ENCODE measurements at places on chromosomes 1 and 21.

- peak; percentile 63 for DNase-seq
Measured at GRCh38 chr21:34351786-34352241, 12.0 kb upstream of the KCNE2 start.

DNA sequence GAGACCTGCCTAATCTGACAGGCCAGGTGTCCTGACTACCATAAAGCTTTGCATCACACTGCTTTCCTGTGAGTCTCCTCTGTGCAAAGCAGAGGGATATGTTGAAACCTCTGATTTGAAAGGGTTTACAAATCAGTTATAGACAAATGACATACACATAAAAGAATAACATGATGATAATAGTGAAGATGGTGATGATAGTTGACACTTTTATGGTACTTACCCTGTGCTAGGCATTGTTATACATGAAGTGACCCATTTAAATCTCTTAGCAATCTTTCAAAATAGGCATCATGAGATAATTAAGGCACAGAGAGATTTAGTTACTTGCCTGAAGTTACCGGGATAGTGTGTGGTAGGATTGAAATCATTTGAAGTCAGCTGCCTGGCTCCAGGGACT, 34.1 kb upstream of the PKN2 start:
- DNase-seq = no peak

- DNase-seq = no peak
Measured at GRCh38 chr1:206723805-206724472, 39.2 kb downstream of the MAPKAPK2 start.

DNA sequence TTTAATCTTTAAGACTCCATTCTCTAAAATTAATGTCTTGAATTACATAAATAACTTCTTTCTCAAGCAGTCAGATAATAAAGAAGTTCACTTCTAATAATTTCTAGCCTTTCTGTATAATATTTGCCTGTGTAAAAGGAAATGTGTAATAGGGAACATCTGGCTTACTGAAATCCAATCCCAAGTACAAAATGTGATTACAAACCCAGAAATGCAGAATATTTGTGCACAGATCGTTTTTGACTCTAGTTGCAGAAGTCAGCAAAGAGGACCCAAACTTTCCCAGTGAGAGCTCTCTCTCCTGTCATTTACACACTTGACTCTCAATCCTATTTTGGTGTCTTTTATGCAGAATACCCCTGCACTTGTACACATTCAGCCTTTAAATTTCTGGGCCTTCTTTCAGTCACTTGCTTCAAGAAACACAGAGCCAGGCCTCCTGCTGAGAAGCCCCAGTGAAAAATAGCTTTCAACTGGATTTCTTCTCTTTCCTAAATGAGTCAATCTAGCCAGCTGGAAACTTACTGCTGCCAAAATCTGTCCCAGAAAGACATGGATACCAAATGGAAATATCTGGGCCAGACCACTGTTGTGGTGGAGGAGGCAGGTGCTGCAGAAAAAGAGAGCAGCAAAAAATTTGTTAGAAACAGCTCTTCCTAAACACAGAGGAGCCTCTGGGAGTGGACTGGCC, 68.5 kb upstream of the ADAM30 start:
- no peak for DNase-seq

DNA sequence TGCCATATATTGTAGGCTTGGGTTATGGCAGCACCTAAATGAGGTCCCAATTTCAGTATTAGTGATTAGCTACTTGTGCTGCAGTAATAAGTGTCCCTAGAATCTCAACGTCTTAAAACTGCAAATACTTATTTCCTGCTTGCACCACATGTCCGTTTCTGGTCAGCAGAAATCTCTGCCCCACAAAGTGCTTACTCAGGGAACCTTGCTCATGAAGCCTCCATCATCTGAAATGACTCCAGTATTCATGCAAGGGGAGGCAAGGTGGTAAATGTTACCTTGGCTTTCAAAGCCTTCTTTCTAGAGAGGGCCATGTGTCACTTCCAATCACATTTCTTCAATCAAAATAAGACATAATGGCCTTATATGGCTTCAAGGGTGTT, 274.2 kb upstream of the KAZN start:
- DNase-seq = no peak

DNA sequence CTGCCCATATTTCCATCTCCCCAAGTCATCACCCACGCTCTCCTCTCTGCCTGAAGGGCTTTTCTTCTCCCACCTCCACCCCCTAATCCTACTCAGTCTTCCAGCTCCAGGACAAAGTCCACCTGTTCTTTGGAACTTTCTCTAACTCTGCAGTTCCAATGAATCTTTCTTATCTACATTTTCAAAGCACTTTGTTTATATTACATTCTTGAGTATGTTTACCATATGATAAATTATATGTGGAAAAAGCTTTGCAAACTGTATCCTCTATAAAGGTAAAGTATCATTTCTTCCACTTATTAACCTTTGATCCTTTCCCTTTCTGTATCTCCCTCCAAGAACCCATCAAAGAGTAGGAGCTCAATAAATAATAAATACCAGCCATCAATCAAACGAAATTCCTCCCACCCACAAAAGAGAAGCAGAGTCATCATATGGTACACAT, 39.7 kb downstream of the TTC13 start:
- no peak for DNase-seq

DNA sequence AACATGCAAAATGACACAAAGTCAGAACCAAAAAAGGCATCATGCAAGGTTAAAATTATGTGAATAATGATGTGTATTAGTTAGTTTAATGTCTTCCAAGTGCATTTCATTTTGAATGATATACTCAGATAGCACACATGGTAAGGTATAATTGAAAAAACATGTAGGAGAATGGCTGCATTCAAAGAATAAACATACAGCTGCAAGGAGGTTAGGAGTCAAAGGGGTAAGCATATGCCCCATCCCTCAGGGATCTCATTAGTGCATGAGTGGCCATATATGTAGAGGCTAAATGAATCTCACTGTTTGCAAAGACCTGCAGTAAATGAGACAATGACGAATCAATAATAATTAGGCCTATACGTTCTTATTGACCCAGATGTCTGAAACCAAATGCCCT, 179.7 kb upstream of the HOOK1 start:
- DNase-seq = no peak

Data from NCI-H1092 (cell line).